Right hindlimb (tissue), 1 donor: ENCODE measurements at places on chromosomes 5 and 9.

- peak; percentile 50 for DNase-seq
These were observed 889 bp downstream of the PDLIM4 start for GRCh38 chr5:132258102-132259068.

DNA sequence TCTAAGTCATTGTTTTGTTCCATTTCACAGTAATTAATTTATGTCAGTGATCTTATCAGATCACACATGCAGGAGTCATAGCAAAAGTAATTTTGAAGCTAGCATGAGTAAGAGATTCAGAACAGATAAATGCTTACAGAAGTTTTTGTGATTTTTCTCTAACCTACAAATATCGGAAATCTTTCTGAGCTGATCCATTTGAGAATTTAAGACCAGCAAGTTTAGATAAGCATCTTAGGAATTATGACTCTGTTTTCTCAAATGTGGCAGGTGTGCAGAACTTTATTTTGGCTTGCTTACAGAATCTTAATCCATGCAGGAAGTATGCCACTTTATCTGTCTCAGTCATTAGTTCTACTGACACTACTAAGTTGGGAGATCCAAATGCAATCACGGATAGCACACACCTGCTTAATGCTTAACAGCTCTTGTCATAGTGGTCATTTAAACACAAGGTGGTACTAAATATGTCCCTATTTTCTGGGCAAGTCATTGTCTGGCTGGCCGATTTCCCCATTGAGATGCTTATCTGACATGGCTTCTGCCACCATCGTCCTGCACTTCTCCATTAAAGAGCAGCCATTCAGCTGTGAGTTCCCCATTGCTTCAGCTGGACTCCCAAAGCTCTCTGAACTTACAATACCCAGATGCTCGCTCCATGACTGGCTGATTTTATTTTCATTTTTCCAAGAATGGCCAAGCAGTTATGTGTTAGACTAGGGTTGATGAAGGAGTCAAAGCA is 305.4 kb upstream of the NUDT12 start:
- no peak for DNase-seq

DNA sequence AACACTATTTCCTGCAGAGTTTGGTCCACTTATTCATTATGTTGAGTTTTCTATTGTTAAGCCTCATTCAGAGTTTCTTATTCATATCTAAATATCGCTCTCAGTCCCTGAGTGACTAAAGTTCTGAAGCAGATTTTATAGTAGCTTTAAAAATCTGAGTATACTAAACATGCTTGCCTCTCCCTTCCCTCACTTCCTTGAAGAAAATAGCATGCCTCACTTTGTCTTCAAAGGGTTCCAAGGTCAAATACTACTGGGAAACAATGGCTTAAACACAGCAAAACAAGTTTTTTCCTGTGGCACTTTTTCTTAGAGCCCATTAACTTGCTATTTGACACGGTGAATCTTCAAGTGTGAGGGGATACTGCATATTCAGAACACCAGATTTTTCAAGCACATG is 41.1 kb upstream of the DAB2 start:
- DNase-seq, result no peak

- peak; percentile 48 for DNase-seq
These were observed 16.6 kb upstream of the RALGDS start for GRCh38 chr9:133137451-133138231.

GRCh38 chr5:5619546-5619945 is 197.1 kb downstream of the ICE1 start:
- DNase-seq, result no peak

DNA sequence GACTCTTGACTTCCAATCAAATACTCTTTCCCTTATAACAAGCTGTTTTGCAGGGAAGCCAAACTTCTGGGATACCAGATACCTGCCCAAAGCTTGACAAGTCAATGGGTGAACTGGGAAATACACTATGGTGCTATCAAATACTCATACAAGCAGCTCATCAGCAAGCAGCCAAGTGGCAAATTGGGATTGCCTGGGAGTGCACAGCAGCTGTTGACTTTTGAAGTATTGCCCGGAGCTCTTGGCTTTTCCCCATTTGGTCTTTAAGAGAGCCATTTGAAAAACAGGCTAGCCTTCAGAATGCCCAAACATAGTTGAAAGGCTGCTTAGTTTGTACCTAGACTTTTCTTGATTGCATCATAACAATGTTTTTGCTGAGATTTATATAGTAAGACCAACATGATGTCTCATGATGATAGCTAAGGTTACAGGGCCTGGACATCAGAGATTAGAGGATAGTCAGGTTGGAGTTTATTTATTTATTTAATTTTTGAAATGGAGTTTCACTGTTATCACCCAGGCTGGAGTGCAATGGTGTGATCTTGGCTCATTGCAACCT is 210.1 kb upstream of the ZNF608 start:
- DNase-seq, result no peak

DNA sequence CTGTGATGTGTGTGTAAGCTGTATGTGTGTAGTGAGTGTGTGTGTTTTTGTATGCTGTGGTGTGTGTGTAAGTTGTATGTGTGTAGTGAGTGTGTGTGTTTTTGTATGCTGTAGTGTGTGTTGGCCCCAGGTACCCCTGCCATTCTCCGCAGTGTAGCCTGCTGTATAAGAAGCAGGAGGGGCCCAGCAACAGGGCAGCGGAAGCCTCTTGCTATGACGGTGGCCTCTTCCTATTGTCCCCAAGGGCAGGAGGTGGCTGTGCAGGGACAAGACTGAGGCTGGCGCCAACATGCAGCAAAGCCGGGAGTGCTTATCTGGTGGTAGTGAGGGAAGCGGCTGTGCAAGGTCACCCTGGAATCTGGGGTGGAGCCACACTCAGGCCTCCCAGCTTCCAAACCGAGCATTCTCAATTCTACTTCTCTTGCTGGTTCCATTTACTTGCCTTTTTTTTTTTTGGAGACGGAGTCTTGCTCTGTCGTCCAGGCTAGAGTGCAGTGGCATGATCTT is 5.1 kb downstream of the SPAAR start:
- DNase-seq, result peak; percentile 65

- no peak for DNase-seq
These were observed 204.4 kb upstream of the IRX1 start for GRCh38 chr5:3391210-3391609.

DNA sequence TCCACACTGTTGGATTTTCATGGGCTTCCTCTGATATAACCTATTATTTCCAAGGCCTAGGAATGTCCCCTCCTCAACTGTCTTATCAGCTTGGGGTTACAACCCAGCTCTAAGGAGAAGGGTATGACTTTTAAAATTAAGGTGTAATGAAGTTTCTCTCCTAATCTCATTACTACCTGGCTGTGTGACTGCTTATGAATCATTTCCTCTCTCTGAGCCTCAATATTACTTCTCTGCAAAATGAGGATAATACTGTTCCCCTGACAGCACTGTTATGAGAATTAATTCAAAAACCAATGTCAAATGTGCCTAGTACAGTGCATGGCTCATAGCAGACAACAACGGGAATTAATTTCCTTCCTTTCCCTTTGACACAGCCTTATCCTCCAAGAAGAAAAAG is 118.9 kb downstream of the NR6A1 start:
- DNase-seq, result no peak
